AML-193 (cell line): ENCODE measurements at places on chromosomes 1 and 21.
A peak's percentile ranks its signal among the peaks of the same experiment; 100 is the strongest.

- DNase-seq, result no peak
Measured at GRCh38 chr1:116164150-116164549, 53.0 kb downstream of the MAB21L3 start.

DNA sequence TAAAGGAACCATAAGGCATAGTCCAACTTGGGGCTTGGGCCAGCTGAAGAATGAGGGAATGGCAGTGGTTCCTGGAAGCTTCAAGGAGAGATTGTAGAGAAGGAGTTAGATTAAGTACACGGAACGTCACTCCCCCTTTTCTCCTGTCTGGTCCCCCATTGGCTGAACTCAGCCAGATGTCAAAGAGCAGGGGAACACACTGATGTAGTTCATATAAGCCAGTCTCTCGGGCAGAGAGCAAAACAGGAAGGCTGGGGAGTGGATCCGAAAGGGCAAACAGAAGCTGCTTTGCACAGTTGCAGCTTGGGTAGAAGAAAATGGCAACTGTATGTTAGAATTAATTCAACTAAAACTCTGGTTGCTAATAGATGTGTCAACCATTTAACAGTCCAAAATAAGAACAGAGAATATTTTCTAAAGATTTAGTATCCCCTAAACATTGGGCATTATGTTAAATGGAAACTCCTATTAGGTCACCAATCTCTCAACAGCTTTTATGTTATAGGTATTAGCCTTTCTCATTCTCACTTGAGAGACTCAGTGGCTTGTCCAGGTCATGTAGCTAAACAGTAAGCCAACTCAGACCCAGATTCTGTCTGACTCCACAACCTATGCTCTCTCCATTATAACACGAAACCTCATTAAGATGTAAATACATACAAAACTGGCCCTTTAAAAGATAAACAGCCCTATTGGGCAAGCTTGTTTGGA, 600.7 kb upstream of the USP24 start:
- no peak for DNase-seq

GRCh38 chr21:39441502-39442475, 3.8 kb downstream of the LCA5L start:
- DNase-seq, result peak; percentile 66

DNA sequence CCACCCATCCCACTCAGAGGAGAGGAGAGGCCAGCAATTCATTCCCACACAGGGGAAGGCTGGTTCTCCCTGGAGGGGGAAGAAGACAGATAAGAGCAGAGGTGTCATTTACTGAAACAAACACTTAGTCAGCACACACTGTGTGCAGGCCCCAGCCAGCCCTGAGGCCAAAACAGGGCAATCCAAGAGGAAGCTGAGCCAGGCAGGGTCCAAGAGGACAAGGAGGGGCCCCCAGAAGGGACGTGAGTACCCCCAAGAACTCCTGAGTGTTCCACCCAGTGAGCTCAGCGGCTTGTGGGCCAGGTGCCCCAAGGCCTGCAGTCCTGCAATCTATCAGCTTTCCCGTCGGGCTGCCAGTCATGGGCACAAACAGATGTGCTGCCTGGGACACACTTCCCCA, 15.8 kb downstream of the ADGRB2 start:
- DNase-seq, result no peak

DNA sequence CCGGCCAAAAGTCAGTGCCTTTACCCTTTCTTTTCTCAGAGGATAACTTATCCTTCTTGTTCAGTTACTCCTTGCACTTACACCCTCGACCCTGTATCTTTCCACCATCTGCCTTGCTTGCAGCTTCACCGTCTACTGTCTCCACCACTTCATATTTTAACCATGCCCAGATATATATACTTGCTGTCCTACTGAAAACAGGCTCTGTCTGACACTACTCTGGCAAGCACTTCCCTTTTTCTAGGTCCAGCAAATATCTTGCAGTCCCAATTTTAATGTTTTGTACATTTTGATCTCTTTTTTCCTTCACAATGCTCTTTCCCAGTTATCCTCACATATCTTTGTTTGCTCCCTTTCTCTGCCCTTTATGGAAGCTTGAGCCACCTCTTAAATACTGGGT, 308.6 kb downstream of the TPR start:
- peak; percentile 16 for DNase-seq

DNA sequence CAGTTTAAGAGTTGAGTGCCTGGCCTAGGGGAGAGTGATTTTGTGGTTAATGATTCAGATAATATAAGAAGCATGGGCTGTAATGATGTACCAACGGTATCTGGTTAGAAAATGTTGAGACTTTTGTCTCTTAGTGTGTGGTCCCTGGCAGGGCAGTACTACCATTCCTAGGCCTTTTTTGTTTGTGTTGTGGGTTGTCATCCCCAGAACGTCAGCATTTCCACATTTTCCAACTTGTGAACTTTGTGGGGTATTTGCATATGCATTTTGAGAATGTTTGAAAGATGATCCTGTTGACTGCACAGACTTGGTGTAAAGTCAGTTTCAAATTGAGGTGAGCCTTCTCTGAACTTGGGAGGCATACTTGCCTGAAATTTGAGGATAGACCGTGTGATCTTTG, 11.4 kb downstream of the NEK7 start:
- DNase-seq, result no peak

DNA sequence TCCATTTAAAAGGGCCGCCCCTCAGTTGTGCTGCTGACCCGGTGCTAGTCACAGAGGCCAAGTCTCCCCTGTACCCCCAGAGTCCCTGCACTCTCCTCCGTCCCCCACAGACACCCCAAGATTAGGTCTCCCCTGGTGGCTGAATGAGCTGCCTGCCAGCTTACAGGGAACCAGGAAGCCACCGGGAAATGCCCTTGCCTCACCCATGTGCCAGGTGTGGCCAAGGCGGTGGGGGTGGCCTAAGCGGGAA, 32.7 kb downstream of the HSPG2 start:
- no peak for DNase-seq

DNA sequence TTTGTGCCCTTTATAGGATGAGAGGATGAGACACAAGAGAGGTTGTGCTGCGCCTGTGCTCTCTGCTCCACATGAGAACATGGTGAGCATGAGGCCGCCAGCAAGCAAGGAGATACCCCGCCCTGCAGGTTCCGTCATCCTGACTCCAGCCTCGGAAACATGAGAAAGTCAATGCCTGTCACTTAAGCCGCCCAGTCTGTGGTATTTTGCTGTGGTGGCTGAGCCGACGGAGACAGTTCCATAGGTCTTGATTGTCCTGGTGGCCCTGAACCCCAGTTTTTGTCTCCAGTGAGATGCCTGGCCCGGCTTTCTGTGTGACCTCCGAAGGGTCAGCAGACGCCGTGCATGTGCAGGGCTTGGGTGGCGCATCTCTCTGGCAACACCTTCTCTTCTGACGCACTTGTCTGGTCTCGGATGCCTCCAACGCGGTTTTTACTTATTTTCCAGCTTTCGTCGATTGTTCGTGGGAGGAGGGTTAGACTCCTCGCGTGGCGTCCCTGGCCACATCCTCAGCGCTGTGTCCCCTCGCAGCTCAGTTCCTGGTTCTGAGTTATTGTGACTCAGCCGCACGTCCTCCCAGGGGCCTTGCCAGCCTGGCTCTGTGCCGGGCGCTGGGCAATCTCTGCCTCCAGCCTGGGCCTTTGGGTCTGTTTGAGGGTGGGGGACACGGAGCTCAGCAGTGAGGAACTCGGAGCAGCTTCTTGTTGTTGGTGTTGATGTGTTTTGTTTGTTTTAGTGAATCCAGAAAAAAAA, 70.0 kb downstream of the FAAP20 start:
- DNase-seq, result no peak

- peak; percentile 38 for DNase-seq
Measured at GRCh38 chr1:228166170-228166936, 749 bp downstream of the IBA57 start.

- no peak for DNase-seq
Measured at GRCh38 chr1:54415991-54416390, 9.8 kb upstream of the SSBP3 start.

DNA sequence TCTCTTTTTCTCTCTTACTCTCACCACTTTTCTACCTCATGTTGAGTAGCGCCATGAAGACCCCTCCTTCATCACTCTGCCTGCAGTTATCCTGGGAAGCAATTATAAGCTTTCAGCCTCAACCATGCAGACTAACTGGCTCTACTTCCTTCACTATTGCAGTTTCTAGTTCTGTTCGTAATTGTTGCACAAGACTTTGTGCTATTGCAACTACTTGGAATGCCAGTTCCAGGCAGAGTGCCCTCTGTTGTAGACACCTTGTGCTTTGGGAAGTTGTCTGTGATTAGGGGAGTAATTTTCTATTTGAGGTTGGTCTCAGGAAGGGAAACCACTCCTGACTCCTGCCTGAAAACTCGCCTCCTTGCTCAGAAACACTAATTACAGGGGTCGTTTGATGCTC, 19.4 kb downstream of the PGM1 start:
- DNase-seq, result peak; percentile 20

DNA sequence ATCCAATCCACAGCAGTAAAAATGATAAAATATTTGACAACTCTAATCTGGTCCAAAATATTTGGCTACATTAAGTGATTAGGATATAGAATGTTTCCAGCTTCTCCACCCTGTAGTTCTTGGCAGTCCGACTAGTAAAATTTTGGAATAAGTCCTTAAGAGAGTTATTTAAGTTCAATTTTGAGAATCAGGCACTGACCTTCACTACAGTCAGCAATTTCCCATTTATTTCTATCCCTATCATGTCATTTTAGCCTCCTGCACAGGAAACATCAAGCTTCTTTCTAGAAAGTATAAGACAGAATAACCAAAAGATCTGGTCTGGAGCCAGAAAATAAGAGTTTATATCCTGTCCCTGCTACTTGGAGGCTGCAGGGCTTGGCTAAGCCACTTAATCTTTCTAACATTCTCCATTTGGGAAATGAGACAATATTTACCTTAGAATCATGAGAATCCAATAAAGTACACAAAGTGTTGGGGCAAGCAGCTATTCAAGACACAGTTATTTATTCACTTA, 162.2 kb downstream of the DPYD start:
- DNase-seq, result no peak

DNA sequence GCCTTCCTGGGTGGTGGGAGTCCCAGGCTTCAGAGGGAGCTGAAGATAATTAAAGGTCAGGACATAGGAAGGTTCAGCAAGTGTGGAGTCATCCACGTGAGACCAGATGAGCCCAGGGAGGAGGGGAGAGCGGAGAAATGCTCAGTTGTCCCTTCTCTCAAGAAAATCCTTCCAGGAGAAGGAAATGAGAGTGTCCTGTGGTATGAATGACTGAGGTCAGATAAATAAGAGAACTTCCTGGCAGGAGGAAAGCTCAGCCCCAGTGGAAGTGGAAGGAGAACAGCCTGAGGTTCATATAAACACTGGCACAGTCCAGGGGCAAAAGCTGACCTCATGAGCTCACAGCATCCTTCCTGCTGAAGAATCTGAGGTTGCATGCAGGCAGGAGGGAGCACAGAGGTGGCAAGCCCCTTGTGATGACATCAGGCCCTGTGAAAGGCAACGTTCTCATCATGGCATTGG, 97.6 kb downstream of the NAV1 start:
- DNase-seq, result no peak

GRCh38 chr21:46063227-46063626, 34.7 kb upstream of the COL6A2 start:
- DNase-seq, result no peak

GRCh38 chr1:4762146-4762545, 107.7 kb downstream of the AJAP1 start:
- DNase-seq, result no peak

DNA sequence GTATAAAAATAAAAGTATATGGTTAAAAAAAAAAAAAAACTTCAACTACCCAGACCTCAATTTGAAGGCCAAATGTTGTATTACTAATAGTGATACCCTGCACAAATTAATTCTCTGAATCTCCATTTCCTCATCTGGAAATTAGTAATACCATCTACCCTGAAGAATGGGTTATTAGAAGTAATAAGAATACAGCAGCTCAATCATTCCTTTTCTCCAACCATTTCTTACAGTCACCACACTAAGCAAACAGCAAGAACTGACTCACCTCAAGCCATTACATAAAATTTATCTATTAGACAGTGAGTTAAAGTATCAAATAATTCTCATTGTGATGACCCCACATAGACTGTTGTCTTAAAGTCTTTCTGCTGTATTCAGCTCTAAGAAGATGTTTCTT, 39.6 kb downstream of the RERE start:
- DNase-seq, result no peak

DNA sequence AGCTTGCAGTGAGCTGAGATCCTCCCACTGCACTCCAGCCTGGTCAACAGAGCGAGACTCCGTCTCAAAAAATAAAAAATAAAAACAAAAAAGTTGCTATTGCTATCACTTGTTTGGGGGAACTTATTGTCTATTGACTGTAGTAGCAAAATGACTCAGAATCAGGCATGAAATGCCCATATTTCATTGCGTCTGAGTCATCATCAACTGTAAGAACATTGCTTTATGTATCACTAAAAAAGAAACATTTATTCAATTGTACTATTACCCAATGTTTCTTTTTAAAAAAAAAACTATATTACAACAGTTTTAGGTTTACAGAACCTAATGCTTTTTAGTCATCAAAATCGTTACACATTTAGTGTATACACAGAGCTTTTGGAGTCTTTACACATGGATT, 91.0 kb upstream of the FMN2 start:
- no peak for DNase-seq

GRCh38 chr1:198411240-198411639, 129.2 kb downstream of the ATP6V1G3 start:
- DNase-seq, result no peak

GRCh38 chr1:24955161-24955560, 25.1 kb upstream of the RUNX3 start:
- peak; percentile 93 for DNase-seq

DNA sequence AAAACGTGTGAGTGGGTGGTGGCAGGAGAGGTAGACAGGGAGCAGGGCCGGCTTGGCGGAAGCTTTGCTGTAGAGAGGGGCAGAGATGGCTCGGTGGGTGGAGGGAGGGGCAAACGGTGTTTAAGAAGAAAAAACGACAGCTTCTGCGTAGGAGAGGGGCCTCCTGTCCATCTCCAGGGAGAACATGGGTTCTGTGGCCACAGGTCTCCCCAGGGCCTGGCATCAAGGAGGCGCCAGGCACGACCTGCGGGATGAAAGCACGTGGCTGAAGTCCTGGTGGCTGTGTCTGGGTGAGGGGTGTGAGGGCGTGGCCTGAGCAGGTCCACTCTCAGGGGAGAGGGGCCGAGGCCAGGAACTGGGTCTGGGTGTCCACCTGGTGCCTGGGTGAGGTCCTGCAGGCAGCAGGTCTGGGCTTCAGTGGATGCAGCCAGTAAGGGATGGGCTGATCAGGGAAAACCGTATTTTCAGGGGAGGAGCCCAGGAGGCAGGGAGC, 940 bp upstream of the PRKCZ start:
- DNase-seq, result no peak

GRCh38 chr1:39385067-39385988, 106.1 kb upstream of the BMP8A start:
- no peak for DNase-seq
